ENCODE measurements at places on chromosomes 7 and 10.

DNA sequence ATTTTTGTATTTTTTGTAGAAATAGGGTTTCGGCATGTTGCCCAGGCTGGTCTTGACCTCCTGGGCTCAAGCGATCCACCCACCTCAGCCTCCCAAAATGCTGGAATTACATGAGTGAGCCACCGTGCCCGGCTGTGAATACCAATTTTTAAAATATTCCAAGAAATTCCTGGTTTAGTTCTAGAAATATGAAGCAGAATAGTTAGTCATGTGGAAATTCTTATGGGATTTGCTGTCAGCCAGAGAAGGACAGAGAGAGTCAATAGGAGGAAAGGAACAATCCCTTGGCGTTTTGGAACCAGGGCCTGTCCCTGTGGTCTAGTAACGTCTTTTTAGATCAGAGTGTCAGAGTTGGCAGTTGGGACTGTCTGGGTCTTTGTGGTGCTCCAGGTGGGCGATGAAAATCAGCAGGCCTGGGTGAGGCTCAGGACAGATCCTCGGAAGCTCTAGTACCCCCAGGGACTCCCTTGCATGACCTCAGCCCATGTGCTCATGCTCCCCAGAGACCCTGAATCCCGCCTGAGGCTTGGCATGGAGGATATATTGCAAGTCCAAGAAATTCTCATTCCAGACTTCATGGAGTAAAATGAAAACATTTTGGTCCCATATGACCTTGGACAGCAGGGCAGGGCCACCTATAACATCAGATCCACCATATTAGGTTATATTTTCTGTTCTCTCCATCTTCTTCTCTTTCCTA is 7.8 kb downstream of the NODAL start:
- no peak for DNase-seq

DNA sequence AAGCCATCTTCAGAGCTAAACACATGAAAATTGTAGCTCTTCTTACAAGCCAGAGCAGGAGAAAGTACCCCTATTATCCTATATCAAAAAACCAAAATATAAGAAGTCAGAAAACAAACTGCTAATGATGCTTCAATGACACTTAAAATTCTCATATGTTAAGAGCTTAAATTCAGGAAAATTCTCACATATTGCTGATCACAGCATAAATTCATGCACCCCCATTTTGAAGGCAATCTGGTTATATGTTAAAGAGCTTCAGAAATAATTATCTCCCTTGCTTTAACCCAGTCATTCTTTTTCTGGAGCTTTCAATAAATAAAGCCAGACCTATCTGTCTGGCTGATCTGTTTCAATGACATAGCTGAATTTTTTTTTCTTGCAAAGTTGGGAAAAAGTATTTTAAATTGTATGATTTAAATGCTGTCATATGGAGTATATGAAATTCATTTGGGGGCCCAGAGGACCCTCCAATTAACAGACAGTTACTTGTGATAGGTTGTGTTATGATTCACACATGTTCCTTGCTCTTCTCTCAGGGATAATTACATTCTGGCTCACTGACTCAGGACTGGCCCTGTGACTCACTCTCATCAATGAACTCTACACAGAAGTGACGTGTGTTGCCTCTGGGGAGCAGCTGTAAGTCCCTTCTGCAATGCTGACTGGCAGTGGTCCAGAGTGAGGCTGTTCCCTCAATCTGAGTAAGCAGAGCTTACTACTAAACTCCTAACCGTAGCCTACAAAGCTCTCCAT is 85.2 kb downstream of the HGF start:
- no peak for DNase-seq

DNA sequence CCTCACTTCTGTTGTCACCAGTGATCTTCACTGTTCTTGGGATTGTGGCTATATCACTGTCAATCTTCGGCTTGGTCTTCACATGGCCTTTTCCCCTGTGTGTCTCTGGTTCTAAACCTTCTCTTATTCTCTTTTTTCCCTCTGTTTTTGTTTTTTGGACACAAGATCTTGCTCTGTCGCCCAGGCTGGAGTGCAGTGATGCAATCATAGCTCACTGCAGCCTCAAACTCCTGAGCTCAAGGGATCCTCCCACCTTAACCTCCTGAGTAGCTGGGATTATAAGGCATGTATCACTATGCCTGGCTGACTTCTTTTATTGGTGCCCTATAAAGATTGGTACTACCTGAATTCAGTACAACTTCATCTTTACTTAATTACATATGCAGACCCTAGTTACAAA is 143.4 kb upstream of the EFCAB10 start:
- DNase-seq: no peak

DNA sequence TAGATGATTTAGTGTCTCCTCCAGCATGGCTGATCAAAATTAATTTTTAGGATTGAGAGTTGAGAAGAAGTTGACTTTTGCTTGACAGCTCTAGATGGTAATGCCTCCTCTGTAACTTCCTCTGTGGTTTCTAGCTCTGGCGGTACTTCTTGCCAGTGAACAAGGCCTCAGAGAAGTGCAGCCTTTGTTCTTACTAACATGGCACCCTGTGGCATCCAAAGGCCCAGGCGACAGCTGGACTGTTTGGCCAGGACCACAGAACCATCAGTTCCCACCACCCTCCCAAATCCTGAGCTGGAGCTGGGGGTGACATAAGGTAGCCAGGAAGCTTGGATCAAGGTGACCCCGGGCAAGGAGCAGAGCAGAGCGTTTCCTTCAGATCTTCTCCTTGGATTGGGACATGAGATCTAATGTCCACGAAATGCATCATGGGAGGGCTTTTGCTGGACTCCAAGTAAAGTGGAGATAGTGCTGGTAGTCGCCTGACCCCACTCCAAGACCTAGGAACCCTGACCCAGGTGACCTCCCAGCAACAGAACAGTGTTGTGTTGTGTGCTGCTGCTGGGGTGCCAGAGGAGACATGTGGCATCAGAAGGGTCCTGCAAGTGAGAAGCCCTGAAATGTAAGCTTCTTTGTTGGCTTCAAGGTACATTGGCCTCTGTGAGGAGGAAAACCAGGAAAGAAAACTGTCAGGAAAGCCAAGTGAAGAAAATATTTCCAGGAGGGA is 41.8 kb downstream of the APBB1IP start:
- DNase-seq: no peak

- no peak for DNase-seq
Measured at GRCh38 chr10:79206300-79207095, 137.7 kb downstream of the ZMIZ1 start.
